ENCODE measurements at places on chromosomes 1 and 21.

DNA sequence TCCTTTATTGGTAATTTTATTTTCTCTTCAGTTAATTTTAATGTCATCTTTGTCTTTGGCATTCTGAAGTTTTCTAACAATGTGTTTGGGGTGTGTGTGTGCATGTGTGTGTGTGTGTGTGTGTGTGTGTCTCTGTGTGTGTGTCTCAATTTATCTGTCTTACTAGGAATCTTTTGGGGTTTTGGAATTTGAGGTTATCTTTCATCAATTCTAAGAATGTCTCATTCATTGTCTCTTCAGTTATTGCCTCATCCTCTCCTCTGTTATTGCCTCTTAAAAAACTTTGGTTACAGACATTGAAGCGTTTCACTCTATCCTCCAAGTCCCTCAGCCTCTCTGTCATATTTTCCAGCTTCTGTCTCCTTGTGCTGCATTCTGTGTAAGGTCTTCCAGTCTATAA, 18.1 kb upstream of the SAMD13 start:
- no peak for DNase-seq

- DNase-seq: no peak
These were observed 28.2 kb downstream of the CHD1L start for GRCh38 chr1:147270721-147271120.

DNA sequence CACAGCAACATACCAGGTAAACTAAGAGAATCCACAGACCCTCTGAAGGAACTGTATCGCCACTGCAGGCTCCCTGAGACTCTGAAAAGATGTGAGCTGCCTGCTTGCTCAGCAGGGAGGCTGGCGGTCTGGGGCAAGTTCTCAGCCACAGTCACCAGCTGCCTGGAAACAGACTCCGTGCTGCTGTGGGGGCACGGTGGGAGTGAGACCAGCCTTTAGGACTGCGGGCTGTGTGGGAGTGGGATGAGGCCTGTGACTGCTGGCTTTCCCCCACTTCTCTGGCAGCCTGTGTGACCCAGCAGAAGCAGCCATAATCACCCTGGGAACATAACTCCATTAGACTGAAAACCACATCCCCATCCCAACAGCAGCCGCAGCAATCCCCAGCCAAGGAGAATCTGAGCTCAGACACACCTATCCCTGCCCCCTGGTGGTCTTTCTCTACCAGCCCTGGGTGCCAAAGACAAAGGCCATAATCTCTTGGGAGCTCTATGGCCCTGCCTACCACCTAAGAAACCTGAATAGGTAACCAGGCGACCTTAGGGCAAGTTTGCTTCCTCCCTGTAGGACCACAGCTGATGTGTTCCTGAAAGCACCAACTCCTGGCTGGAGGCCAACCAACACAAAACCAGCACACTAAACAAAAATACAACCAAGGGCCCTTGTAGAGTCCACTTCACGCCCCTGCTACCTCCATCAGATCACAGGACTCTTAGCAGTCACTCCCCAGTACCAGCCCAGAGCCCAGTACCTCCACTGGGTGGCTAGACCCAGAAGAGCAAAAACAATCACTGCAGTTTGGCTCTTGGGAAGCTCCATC, 151.5 kb downstream of the SMYD3 start:
- DNase-seq: no peak

DNA sequence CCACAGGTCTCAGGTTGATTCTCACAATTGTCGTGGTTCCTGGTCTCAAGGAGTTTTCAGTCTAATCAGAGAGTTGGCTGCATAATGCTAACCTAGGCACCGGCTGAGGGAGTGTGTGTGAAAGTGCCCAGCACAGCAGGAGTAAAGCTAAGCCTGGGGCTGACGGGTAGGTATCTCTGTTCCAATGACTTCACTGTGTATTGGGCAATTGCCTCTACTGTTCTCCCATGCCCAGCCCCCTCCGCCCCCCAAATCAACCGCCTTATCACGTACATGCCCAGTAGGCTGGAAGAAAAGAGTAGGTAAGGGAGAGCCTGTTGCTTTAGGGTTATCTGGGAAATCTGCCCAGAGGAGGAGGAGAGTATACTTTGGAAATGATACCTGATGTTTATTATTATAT, 54.7 kb downstream of the MRPS6 start:
- DNase-seq: no peak

GRCh38 chr21:44946254-44947041, 6.6 kb downstream of the SLX9 start:
- no peak for DNase-seq

DNA sequence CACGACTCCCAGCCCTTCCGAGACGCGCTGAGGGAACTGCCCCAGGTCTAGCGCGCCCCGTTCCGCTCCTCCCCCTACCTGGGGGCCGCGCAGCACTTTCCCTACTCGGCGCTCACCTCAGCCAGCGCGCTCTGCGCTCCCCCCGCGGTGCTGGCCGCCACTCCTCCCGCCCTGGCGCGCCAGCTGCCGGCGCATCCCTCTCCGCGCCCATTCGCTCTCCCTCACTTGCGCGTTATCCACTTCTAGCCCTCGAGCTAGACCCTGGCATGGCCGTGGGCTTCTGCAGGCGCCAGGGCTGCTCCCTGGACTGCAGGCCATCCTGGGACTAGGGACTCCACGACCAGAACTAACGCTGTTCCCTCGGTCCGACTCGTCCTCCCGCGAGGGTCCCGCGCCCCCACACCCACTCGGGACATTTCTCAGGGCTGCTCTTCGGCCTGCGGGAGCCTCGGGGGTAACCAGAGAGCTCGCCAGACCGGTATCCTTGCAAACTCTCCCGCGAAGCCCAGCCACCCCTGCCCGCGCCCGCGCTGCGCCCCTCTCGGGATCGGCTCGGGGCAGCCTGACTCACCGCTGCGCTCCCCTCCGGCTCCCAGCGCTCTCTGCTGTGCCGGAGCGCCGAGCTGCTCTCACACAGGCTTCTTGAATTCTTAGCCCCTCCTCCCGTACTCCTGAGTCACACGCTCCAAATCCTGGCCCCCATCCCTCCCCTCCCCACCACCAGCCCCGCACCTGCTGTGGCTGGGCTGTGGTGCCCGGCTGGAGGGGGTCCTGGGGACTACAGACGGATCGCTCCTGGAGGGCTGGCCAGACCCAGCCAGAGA, at the start of gene NGF:
Gene NGF, minus strand, starts transcription at position 617 of the 824 bp plus-strand sequence. CDS start 51,454 bp downstream, outside the sequence.
- no peak for DNase-seq

GRCh38 chr1:105793536-105794146, 1262.8 kb upstream of the PRMT6 start:
- no peak for DNase-seq

- no peak for DNase-seq
These were observed 155.5 kb downstream of the KCNH1 start for GRCh38 chr1:210978316-210978973.

- no peak for DNase-seq
These were observed 43.0 kb downstream of the EVA1C start for GRCh38 chr21:32455548-32455947.

GRCh38 chr1:109726728-109727373, 14.0 kb downstream of the GSTM3 start:
- DNase-seq: no peak

DNA sequence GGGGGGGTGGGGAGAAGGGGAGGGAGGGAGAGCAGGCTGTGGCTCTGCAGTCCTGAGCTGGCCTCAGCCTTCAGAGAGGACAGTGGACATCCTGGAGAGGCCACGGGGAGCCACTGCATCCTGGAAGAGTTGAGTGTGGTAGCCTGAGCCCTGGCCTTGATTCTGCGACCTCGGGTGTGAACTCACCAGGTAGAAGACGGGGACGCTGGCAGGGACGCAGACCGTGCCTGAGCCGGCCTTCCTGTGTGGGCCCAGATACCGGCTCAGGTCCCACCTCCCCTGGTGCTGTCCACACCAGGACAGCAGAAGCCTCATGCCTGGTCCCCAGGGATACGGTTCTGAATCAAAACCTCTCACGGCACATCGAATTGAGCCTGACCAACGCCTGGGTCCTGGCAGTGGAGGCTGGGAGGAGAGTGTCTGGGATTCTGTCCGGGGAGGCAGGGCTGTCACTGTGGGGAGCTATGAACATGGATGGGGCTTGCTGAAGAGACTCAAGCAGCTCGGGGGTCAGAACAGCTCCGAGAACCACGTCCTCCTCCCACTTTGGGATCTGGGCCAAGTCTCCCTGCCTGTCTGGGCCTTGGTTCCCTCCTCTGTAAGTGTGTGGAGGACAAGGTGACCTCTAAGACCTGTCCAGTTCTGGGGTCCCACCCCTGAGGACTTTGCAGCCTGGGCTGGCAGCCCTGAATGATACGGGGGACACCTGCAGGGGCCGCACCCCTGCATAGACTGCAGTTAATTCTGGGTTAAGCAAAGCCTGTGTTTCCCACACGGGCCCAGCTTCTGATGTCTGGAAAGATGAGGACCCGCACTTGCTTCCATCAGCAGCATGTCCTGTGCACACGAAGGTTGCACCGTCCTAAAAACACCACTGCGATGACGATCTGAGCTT, 30.4 kb downstream of the RRP1 start:
- no peak for DNase-seq

DNA sequence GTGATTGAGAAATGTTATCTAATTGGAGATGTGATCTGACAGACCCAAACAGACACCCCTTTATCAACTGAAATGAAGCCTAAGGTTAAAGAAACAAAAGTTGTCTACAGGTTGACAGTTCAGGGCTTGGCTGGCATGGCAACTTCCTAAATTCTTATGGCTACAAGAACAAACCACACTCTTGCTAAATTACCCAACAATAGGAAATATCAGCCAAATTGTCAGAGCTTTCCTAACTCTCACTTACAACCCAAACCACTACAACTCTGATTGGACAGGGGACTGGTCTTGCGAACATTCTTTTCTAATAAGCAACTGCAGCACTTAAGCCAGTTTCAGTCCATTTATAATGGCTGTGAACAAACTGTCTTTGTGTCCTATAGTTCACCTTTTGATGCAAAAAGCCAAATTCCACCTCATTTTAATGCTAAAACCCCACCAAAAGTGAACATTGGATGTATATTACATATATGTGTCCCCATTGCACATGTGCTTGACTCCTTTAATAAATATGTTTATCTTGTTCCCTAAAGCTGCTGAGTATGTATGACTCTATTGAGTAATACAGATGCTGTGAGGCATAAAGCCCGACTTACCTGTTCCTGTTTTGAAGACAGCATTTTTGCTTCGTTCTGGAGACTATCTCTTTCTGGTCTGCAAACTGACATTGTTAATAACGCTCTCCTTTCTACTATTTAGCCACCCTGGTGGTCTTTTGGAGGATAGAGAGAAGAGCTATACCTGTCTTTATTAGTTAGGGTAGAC, 101.3 kb upstream of the HMCN1 start:
- no peak for DNase-seq

- no peak for DNase-seq
These were observed at the start of gene C1orf94 for GRCh38 chr1:34176830-34177603. C1orf94 (plus strand) TSS chr1:34176907; CDS start chr1:34177790, 883 bp downstream.

- DNase-seq: no peak
These were observed 11.0 kb downstream of the ETV3L start for GRCh38 chr1:157088607-157089006.

- DNase-seq: peak; percentile 21
These were observed 80.5 kb upstream of the BMP8A start for GRCh38 chr1:39410915-39411436.

DNA sequence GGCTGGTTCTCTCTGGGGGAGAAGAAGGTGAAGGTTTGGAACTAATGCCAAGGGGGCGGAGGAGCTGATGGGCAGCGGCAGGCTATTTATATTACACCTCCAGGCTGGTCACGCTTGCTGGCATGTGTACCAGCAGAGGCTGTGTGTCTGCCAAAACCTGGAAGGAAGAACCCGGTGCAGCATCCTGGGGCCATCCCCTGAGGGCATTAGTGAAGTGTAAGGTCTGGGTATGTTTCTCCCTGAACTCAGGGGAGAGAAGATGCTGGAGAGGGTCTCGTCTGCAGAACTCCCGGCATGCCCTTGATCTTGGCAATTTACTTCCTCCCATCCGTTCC, 5.3 kb downstream of the DISP3 start:
- no peak for DNase-seq

DNA sequence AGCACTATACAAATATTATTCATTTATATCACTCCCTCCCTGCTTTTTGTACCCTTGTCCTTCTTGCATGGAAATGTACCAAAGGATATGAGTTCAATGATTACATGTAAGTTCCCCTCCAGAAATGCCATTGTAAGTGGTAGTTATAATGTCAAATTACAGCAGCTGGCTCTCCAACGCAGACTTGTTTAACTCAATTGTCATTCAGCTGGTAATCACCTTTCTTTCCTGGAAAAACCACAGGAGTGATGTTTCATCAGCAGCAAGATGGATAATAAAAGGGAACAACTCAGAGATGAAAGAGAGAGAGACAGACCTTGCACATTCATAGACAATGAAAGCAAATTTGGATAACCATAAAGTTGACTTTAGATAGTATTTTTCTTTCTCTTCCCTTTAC, 578.6 kb upstream of the PBX1 start:
- DNase-seq: no peak

DNA sequence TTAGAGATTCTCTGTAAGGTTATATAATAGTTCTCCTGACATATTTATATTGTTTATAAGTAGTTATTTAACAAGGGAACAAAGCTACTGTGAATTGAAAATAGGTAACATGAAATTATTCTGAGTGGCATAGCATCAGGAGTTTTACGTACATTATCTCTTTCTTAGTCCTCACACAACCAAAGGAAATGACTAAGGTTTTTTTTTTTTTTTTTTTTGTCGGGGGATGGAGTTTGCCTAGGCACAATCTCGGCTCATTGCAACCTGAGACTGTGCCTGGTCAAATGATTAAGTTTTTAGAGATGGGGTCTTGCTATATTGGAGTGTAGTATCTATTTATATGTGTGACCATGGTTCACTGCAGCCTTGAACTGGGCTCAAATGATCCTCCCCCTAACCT, 24.9 kb downstream of the TMED5 start:
- DNase-seq: no peak

GRCh38 chr1:184790642-184791549, 36.2 kb upstream of the EDEM3 start:
- DNase-seq: no peak

DNA sequence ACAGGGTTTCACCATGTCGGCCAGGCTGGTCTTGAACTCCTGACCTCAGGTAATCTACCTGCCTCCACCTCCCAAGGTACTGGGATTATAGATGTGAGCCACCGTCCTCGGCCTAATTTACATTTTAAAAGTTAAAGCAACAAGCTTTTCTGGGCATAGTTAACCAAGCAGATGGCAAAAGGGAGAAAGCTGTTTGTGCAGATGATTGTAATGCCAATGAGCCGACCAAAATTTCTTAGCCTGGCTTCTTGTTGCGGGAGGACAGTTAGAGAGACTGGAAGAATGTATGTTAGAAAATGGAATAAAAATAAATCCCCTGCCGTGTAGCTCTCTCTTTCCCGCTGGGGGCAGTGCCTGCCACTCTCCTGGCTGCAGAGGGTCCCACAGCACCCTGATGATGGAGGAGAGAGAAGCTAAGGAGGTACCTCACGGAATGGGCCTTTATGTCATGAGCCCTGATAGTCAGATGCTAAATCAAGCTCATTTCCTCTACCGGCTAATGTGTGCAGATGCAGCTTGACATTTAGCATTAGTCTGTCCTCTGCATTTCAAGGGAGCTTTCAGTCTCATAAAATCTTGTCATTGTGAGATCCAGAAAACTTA, 87.2 kb downstream of the HHAT start:
- DNase-seq: no peak

Measured in stimulated activated CD4-positive, alpha-beta T cell treated with anti-CD3 and anti-CD28 coated beads, TNF-alpha, amount 100 ng/mL, for 4 hours (primary cell).